Cerebellar cortex (tissue), 1 donor: ENCODE measurements at places on chromosomes 16 and 17.

DNA sequence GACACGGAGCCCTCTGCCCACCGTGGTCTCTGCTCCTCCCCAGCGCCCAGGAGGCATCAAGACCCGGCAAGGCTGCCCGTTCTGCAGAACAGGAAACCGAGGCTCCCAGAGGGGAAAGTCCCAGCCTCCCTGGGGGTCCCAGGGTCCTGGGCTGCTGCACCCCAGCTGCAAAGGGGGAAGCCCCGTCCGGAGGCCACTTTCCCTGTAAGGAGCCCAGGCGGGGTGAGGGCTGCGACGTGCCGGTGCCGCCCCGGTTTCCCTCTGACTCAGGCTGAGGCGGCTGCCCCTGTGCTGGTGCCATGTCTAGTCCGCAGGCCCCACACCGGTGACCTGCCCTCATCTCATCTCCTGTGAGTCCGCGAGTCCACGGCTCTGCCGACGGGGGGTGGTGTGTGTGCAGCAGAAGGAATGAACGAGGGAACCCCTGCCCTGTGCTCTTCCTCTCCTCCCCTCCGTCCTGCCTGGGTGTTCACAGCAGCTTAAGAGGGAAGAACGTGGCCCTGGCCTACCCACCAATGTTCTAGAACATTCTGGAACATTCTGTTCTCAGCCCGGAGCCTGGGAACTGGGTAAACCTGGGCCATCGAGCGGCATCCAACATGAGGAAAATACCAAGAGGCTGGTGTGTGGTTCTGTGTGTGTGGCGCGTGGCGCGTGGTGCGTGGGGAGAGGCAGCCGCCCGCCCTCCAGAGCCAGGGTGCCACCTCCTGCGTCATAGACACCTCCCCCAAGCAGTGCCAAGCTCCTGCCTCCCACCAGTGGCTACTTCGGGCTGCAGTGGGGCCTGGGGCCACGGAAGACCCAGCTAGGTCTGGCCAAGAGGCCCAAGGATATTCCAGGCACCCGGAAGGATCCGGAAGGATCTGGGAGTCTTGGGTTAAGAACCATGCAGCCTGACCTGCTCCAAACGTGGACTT lies 7.0 kb upstream of the CBFA2T3 start:
- DNase-seq, result no peak

GRCh38 chr17:79537686-79538085 lies 73.2 kb downstream of the RBFOX3 start:
- no peak for DNase-seq

DNA sequence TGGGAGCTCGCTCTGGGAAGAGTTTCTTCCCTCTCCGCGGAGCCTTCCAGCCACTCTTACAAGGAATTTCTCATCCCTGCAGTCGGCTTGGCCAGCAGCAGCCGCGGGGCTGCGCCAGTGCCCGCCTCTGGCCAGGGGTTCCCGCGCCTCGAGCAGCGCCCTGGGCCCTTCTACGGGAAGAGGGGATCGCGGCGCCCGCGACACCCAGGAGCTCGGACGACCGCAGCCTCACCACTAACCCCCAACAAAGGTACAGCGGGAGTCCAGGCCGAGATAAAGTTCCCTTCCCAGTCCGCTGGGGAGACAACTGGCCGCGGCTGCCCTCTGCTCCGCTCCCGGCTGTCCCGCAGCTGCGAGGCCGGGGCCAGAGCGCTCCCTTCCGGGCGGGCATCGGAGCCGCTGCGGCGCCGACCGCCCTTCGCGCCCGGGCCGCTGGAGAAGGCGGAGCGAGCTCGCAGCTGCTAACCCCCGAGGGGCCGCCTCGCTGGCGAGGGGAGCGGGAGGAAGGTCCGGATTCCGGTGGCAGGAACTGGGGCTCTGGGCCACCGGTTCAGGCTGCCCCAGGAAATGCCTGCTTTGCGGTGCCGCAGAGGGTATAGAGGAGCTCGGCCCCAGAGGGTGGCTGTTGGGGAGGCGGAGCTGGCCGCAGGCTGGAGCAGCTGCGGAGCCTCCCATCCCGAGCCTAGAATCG lies 3.6 kb upstream of the HS3ST3B1 start:
- no peak for DNase-seq

GRCh38 chr17:34926661-34927060 lies 34.6 kb downstream of the CCT6B start:
- DNase-seq, result no peak

- DNase-seq, result peak; percentile 25
Measured at GRCh38 chr17:75263055-75263454, 1.4 kb downstream of the MRPS7 start.

GRCh38 chr17:17358866-17359265 lies 55.7 kb downstream of the NT5M start:
- DNase-seq, result no peak

DNA sequence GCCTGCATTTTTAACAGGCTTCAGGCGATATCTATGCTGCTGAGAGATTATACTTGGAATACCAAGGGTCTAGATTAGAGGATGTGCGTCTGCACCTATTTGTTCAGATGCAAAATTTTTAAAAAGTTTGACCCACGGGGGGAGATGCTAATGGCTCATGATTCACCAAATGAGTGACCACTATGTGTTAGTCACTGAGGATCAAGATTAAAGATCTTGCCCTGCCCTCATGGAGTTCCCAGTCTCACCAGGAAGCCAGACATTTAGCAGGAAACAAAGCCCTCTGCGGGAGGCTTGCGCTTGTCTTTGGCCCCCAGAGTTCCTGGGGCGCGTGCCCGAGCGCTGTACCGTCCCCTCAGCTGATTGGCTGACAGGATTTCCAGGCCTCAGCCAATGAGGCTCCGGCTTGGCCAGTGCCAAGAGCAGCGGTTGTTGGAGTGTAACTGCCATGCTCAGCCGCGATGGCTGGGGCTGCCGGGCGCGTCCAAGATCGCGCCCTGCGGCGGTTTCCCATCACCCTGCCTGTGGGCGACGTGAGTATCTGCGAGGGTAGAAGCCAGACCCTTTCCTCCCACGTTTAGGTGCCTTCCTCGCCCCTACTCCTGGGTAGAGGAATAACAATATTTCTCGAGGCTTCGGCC lies 4.5 kb upstream of the DDX19B start:
- no peak for DNase-seq

DNA sequence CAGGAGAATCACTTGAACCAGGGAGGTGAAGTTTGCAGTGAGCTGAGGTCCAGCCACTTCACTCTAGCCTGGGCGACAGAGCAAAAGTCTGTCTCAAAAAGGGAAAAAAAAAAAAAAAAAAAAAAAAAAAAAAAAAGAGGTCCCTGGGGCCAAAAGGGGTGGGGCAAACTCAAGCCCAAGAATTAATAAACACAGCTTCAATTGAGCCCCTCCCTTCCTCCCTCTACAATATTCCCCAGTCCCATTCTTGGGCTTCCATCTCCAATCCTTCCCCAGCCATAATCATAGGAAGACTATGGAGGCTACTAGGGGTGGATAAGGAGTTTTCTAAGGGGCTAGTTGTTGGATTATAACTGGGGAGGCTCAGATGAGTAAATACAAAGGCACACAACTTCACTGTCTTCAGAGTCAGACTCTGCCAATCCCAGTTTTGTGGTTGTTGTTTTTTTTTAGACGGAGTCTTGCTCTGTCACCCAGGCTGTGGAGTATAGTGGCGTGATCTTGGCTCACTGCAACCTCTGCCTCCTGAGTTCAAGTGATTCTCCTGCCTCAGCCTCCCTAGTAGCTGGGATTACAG lies 9.5 kb downstream of the CAVIN1 start:
- no peak for DNase-seq

DNA sequence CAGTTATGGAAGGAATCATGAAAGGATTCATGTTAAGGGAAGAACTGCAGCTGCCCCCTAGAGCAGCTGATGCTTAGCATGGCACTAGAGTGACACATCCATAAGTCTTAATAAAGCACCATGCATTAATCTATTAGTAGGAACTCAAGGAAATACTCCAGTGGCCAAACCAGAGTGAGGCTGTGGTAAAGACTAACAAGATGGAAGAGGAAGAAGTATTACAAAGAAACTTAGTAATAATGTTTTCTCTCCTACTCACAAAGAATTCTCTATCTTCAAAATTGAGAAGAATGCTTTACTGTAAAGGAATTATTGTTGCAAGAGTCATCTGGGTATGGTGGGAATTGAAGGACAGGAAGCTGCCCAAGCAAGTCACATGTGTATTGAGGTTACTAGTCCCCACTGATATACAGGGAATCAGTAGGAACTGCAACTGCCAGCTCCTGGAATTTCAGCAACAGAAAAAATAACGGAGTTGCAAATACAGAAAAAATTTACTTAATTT lies 29.9 kb upstream of the TOM1L1 start:
- DNase-seq, result no peak

- DNase-seq, result no peak
Measured at GRCh38 chr17:40617678-40618240, 29.9 kb downstream of the SMARCE1 start.

GRCh38 chr16:1333149-1333812 lies at the start of gene BAIAP3:
BAIAP3 (plus strand) TSS chr16:1333645; CDS start chr16:1338550, 4,905 bp downstream.
- DNase-seq, result no peak

GRCh38 chr17:16940116-16940881 lies 31.6 kb downstream of the TNFRSF13B start:
- no peak for DNase-seq

- no peak for DNase-seq
Measured at GRCh38 chr16:69395859-69396186, 10.0 kb upstream of the TERF2 start.

- no peak for DNase-seq
Measured at GRCh38 chr16:75287708-75288107, 36.3 kb upstream of the BCAR1 start.
